ENCODE measurements at places on chromosomes 5 and 9.

DNA sequence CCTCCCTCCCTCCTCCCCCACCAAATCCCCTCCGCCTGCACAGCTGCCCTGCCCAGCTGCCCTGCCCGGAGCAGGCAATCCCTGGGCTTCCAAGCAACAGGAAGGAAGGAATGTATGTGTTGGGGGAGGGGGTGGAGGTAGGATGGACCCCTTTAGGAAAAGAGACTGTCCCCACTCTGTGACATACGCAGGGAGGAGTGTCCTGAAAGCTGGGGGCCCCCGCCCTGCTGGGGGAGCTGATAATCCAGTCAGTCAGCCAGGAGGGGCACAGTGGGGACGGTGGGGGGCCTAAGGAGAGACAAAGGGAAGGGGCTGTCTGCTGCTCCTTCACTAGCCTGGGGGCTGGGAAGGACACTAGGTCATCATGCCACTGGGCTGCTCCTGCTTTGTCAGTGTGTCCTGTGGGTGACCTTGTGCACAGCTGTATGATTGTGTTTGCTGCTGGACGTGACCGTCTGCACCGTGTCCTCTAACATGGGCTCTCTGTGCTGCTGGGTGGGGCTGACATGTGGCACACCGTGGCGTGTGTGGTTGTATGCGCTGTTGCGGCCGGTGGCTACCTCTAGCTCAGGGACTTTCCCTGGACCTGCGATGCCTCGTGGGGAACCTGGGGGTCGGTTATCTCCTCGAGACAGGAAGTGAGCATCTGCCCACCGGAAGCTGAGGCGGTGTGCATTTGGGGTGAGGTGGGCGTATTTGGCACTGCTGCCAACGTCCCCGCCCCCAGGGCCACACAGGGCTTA, 3.0 kb downstream of the N4BP3 start:
- DNase-seq, result peak; percentile 72

GRCh38 chr5:180830253-180831138, 27.9 kb upstream of the MGAT1 start:
- peak; percentile 50 for DNase-seq

DNA sequence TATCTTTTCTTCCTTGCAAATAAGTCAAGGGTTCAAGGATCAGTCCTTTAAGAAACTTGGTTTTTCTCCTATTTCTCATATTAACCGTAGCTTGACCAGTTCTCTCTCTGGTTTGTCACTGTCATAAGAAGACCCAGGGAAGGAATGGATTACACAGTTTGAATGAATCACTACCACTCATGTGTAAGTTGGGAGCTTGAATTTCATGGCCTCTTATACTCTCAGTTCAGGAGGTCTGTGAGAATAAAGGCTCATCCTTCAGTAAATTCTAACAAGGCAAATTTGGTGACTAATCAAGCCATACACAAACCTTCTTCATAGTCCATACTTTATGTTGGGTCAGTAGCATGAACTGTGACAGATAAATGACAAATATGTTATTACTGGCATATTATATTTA, 323.1 kb upstream of the ACTBL2 start:
- DNase-seq, result no peak

GRCh38 chr9:129671519-129671918, 6.1 kb downstream of the PRRX2 start:
- DNase-seq, result peak; percentile 15

All from stimulated activated CD8-positive, alpha-beta memory T cell treated with anti-CD3 and anti-CD28 coated beads, Interleukin-2, amount 100 ng/mL, for 48 hours (primary cell).